ENCODE measurements at places on chromosomes 16 and 17. TPM values are rescaled to one million over a fixed set of nuclear protein-coding genes. Genes with fewer than 3 reads are reported as not detected.

- DNase-seq = peak; percentile 56
Measured at GRCh38 chr17:29573871-29574731, 5.6 kb downstream of the TP53I13 start.

DNA sequence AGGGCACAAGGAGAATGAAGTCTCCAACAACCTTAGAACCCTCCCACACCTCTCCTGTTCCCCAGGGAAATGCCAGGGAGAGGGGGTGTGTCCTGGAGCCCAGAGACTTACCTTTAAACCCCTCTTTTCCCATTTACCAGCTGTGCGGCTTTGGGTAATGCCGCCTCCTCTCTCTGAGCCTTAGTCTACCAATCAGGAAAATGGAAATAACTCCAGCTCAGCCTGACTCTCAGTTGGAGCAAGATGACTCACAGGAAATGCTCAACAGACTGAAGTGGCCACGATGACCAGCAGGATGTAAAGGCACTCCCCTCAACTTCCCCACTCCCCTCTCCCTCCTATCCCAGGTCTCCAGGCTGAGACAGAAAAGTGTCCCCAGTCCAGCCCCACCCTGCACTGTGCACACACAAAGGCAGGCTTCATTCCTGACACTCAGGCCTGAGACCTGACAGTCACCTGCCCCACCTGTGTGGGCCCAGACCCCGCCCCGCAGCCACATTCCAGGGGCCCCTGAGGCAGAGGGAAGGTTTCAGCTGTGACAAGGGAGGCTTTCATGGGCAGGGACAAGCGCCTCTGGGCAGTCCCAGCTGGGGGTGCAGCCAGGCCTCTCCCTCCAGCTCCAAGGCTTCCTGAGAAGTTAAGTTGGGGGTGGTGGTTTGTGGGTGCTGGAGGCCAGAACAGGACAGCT, 3.0 kb upstream of the KRT15 start:
- no peak for DNase-seq

MYCBPAP gene
- total RNA-seq = 3.3 TPM

DNA sequence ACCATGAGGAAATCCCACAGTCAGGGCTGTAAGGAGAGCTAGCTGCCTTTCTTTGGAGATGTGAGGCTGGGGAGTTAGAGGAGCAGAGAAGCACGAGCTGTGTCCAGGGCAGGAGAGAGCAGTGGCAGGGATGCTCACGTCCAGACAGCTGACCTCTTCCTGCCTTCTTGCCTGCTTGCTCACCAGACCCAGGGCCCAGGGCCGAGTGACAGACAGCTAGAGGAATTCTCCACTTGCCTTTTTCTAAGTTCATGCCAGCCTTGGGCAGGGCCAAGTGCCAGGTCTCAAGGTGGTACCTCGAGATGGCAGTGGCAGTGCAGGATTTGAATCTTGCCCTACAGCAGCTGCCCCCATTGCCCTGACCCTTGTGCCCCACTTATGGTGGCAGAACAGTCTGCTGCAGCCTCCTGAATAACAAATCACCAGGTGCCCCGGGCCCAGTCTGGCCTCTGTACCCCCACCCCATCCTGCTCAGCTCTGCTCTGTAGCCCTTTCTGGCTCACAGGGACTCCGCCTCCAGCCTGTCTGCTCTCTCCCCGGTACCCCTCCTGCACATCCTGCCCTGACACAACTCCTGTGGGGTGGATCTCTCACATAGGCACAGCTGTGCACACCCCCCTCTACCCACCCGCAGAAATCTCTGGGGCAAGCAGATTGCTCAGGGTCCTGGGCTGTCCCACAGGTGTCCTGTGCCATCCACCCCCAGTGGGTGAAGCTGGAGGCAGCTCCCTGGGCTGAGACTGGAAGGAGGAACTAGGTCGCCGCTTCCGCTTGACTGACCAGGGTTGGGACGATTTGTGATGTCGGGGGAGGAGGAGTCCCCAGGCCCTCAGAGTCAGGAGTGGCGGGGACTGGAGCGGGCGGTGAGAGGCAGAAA, 25.9 kb downstream of the GRIN2C start:
- DNase-seq = peak; percentile 70

- no peak for DNase-seq
Measured at GRCh38 chr17:9553596-9553995, 22.0 kb downstream of the STX8 start.

TBC1D3D gene
- not detected for total RNA-seq

FOXL1 gene
- 7.5 TPM for total RNA-seq

MYO15A gene
- 4.4 TPM for total RNA-seq

SNX20 gene
- total RNA-seq = 2.6 TPM

DNA sequence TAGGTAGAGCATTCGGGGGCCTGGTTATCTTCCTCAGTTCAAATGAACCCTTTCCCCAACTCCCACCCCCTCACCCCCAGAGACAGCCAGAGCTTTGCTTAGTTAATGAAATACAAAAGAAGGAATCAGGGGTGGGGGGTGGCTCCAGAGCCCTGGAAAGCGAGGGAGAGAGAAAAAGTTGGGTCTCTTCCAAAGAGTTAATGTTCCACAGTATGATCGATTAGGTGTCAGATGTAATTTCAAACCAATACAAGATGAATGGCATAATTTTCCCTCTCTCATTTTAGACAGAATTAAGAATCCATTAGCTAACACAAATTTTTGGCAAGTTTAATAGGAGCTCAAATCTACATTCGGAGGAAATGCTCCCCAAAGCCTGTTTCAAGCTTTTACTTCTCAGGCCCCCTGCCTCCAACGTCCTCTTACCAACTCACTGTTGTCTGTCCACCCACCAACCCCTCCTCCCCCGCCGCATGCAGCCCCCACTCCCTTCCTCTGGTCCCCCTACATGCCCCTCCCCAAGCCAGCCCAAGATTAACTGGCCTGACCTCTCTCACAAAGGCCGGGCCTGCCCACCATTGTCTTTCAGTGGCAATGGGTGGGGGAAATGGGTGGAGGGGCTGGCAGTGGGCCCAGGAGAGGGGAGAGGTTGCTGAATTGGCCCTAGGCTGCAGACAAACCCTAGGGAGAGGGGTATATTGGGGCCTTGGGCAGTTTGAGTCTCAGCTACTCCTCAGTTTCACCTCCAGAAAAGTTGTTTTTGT, 28.2 kb downstream of the NEUROD2 start:
- no peak for DNase-seq

DNA sequence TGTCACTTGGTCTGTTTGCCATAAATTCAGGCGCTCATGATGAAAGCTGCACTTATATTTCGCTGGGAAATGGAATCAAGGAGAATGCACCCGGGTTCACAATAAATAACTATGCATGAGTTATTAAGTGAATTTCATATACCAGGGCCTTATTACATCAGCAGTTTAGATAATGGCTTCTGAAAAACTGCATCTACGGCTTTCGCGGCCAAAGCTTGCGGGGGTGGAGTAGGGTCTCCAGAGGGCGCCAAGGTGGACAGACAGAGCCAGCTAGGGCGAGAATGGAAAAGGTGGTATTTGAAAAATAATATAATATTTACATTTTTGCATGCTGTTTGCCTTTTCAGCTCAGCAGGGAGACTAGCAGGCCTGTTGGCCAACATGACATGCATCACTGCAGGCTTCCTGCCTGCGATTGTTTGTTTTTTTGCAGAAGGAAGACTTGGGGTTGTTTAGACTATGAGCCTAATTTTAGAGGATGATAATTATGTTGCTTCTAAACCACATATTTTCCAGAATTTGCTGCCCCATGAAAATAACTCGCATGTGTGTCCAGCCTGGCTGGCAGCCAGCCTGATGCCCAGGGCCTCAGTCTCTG, 173.8 kb upstream of the IRX3 start:
- DNase-seq = no peak

DNA sequence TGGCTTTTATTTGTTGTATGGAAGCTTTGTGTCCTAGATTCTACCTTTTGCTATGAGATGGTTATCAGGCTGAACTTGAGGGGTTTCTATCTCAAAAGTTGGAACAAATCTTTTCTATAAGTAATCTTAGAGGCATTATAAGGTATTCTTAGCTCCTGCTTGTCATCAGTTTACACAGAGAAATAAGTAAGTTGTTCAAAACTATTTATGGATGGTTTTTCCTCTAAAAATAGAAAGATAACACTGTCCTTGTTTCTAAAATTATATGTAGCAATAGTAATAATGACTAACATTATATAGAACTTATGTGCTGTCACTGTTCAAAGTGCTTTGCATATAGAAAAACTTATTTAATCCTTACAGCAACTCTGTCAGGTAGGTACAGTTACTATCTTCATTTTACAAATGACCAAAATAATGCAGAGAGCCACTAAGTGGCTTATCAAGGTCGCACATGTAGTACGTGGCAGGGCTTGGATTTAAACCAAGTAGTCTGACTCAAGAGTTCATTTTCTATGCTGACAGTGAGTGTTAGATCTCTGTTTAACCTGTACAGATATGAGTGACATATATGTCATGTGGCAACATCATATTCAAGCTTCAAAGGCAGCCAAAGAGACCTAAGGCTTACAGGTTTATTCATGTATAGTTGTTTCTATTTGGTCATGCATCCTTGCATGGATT, 59.0 kb downstream of the PHKB start:
- DNase-seq = no peak

CALB2 gene
- 2.8 TPM for total RNA-seq

CD300E gene
- total RNA-seq = 3.8 TPM

GRCh38 chr16:27511657-27512448, 37.9 kb downstream of the GTF3C1 start:
- DNase-seq = no peak

Measured in sciatic nerve (tissue), 2 donors.